ENCODE measurements at places on chromosomes 7 and 10. TPM values are rescaled to one million over a fixed set of nuclear protein-coding genes. Genes with fewer than 3 reads are reported as not detected.

GRCh38 chr10:101839416-101840063 is 4.1 kb downstream of the KCNIP2 start:
- DNase-seq, result no peak

DNA sequence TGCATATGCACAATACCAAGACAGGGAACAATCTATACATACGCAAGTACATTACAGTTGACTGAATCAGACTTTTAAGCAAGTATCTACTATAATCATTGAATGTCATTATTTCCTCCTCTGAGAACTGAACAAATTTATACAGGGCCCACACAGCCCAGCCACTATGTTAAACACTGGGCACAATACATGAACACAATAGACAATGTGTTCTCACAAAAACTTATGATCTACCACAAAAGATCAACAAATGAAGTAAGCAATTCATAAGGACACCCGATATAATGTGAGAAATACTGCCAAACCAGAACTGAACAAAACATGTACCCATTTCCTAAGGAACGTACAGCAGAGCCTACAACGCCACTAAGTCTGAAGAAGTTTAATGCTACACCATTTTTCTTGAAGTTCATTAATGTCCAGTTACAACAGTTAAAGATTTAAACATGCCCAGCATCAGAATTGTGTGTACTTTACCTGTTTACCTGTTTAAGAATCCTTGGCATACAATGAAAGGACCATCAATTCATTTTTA is 31.5 kb downstream of the SHTN1 start:
- DNase-seq, result no peak

DNA sequence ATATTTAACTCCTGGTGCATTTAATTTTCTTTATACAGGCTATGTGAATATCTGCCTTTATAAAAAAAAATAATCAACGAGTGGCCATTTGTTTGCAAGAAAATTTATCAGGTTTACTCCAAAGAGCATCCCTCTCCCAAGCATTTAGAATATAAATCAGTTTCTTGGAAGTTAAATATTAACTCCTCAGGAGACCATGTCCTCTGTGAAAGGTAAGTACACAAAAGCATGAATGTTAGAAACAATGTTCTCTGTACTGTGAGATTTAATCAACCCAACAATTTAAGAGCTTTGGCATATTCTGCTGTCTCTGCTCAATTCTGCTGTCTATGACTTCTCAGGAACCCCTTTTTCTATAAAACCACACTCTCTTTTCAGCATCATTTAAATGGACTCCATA is 119.3 kb upstream of the LAMB4 start:
- no peak for DNase-seq

- peak; percentile 37 for DNase-seq
Measured at GRCh38 chr7:130421684-130422083, 19.1 kb downstream of the CEP41 start.

- DNase-seq, result no peak
Measured at GRCh38 chr10:24952143-24952706, at the start of gene PRTFDC1. Gene PRTFDC1, minus strand, starts transcription at chr10:24952606. Its CDS starts 31 bp downstream, at chr10:24952575.

DNA sequence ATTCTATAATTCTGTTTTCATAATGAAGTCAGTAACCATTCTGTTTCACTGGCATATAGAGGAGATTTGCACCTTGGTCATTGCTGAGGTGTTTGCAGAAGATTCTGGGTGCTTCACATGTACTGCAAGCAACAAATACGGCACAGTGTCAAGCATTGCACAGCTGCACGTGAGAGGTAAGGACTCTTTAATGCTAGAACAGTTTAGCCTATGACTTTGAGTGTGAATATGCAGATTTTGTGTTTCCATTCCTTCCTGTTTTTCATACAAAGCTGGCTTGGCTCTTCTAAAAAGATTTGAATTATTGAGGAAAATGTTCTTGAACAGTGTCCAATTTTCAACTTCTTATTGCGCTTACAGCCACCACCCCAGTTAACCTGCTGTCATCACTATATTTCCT is 56.4 kb downstream of the MYPN start:
- no peak for DNase-seq

DNA sequence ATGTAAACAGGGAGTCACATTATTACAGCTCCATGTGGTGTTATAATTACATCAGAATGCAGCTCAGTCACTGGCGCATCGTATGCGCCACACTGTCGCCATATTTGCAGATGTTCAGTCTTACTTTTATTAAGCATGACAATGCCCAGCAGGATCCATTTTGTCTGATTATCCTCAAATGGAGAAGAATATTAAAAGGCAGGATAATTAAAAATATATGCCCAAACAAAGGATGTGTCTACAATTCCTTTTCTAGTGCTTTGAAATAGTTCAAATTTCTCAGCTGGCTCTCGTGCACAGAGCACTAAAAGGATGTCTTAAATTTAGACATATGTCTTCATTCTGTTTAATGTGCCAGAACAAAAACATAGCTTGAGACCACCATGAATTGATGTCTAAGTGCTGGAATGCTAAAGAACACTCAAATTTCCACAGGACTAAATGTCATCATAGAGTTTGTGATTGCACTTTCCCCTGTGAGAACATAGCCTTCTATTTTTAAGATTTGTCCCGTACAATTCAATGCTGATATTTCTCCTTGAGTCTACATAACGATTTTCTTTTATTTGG is 168.0 kb downstream of the DKK1 start:
- DNase-seq, result no peak

GRCh38 chr7:143467724-143468123 is 9.9 kb upstream of the TAS2R41 start:
- no peak for DNase-seq

DNA sequence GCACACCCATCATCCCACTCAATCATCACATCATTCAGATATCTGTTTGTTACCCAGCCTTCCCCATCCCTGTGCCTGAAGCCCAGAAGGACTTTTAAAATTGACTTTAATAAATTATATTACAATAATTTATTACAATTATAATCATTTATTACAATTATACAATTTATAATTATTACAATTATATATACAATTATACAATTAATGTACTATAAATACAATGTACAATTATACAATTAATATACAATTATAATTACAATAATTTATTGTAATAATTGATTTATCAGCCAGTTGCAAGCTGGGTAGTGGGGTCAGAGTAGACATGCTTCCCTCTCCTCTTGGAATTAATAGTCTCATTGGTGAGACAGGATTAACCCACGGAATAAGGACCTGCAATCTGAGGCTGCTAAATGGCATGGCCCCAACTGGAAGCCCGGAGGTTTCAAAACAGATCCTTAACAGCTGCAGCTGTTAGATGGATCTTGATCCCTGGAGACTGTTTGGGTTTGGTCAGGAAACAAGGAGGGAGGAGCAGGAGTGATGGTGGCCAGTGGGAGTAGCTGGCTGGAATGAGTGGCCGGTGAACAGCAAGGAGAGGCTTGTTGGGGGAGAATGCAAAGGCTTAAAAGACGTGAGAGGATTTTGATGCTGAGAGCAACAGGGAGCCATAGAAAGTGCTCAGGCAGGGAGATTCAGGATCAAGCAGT is 402.8 kb upstream of the PODXL start:
- peak; percentile 94 for DNase-seq

Gene NXPH1
- total RNA-seq, result not detected

Gene PLAU
- total RNA-seq, result 64.8 TPM

Gene WDFY4
- total RNA-seq, result not detected

Gene OPN4
- total RNA-seq, result not detected

Gene CUZD1
- 3.3 TPM for total RNA-seq

Gene GNAT3
- not detected for total RNA-seq

Gene PNLIPRP3
- total RNA-seq, result not detected

Measured in SJCRH30 (cell line).